ENCODE measurements at places on chromosomes 1 and 21.

DNA sequence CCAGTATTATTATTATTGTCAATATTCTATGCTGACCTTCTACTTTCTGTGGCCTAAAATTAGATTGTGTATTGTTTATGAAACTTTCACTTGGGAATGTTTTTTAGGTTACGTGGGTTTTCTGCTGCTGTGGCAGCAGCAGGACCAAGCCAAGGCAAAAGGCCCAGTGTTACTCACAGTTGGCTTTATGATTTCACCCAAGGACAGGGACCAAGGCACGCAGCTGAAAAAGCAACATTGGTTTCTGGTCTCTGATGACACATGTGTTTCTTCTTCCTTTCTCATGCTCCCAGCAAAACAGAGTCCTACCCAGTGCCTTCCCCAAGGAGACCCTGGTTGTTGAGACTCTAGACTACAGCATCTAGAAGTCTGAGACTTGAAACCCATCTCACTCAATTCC, 413.7 kb downstream of the SETD4 start:
- DNase-seq, result no peak

DNA sequence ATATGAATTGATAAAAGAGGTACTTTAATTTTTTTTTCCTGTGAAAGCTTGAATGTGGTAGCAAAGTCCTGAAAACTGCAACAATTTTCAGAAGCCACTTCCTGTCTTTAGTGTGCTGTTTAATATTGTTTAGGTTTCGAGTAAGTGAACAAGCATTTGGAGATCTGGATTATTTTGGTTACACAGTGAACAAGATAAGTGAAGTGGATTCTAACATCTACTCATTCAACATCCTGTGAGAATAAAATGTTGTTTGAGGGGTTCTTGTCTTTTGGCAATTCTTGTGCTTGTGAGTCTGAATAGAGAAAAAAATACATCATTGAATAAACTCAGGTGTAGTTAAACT, 35.2 kb upstream of the PLA2G4A start:
- DNase-seq, result no peak

GRCh38 chr1:32934535-32934934, 30.1 kb downstream of the RNF19B start:
- no peak for DNase-seq

GRCh38 chr1:167373398-167373797, 144.9 kb downstream of the CD247 start:
- no peak for DNase-seq

DNA sequence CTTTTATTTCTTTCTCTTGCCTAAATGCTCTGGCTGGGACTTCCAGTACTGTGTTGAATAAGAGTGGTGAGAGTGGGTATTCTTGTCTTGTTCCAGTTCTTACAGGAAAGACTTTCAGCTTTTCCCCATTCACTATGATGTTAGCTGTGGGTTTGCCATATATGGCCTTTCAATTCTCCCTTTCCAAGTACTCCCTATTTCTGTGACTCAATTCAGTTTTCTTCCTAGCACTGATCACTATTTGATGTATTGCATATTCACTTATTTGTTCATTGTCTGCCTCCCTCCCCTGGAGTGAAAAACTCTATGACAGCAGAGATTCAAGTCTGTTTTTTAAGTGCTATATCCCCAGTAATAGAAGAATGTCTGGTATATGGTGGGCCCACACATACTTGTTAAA, 618.2 kb upstream of the CAMK1G start:
- no peak for DNase-seq

DNA sequence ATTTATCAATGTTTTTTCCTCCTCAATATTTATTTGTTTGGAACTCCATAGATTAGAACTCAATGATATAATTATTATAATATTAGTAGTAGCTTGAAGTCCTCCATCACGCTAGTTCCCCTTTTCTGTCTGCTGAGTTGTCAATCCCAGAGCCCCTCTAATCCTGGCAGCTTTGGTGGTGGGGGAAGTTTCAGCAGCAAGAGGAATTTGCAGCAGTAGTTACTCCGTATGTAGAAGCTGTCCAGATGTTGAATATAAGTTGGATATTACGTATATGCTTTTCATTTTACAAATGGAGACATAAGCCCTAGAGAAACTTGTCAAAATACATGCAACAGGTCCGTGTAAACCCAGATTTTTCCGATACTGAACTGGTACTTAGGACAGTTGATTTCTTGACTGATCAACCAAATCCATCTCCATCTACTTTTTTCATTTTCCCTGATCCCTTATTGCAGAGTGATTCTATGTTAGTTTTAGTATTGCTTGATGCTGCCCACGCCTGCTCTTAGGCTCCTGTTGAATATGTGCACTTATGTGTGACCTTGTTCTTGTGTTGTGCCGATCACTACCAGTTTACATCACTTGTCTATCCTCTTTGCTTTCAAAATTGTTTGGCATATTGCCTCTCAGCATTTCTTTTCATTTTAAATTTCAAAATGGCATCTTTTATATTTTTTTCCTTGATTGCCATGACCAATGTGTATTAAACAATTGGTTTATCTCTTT, 28.1 kb downstream of the SMAP2 start:
- DNase-seq, result no peak

DNA sequence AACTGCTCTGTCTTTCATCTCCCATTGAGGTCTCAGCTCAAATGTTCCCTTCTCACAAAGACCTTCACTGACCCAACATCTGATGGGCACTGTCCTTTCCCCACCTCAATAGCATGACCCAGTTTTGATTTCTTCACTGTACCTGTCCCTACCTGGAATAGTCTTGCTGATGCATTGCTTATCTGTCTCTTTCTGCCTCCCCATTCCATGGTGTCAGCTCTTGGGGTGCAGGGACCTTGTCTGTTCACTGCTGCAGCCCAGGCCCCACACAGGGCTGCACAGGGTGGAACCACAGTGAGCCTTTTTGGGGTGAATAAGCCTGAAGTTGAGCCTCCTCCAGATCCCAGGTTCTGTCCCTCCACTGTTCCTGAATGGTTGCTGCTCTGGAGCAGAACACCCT, 414.9 kb downstream of the PTPRU start:
- DNase-seq, result no peak

DNA sequence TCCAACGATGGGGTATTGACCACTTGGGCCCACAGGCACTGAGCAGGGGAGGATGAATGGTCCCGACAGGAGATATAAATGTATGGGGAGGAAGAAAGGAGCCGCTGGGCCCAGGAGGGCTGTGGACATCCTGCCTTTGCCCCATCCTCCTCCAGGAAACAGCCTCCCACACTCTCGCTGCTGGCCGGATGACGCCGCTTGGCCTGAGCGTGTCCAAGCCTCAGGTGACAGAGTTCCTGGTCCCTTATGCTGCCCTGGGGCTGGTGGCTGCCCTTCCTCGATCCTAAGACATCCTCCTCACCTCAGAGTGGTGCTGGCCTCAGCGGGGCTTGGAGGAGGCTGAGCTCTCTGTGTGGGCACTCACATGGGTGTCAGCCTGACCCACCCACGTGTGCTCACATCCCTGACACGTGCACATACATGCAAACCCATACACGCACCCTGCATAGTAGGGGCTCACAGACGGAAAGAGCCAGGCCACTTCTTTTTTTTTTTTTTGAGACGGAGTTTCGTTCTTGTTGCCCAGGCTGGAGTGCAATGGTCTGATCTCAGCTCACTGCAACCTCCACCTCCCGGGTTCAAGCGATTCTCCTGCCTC, 5.9 kb upstream of the SERINC2 start:
- no peak for DNase-seq

DNA sequence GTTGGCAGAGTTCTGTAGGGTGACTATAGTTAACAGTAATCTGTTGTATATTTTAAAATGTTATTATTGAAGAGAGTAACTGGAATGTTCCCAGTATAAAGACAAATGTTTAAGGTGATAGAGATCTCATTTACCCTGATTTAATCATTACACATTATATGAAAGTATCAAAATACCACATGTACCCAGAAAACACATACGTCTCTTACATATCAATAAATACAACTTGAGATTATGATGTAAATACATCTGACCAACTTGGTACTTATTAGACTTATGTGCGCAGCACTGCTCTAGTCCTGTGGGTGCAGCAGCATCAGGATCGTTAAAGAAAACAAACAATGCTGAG, 670 bp upstream of the PARK7 start:
- no peak for DNase-seq

GRCh38 chr1:36796733-36797132, 237.6 kb downstream of the GRIK3 start:
- DNase-seq, result no peak

DNA sequence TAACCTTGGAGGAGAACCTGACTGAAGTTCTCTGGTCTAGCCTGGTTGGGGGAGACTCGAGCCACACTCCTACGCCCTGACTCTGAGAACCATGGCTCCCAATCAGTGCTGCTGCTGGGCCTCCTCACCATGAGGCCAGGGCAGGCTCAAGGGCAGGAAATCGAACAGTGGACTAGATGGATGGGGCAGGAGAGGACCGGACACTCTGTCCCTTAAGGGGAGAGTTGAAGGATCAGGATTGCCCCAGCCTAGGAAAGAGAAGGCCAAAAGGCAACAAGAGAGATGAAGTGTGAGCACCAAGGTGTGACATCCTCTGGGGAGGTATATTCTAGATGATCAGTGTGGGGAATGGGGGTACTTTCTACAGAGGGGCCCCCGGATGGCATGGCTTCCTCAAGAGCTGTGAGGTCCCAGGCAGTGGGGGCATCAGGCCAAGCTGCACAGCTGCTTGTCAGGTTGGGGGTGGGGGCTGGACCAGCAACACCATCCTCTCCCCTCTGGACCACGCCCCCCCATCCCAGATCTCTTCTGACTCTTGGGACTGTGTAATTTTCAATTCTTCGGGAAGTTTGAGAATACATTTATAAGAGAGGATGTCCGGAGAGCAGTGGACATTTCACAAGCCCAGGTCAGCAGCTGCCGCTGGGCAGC, 34.0 kb downstream of the MX1 start:
- peak; percentile 12 for DNase-seq

DNA sequence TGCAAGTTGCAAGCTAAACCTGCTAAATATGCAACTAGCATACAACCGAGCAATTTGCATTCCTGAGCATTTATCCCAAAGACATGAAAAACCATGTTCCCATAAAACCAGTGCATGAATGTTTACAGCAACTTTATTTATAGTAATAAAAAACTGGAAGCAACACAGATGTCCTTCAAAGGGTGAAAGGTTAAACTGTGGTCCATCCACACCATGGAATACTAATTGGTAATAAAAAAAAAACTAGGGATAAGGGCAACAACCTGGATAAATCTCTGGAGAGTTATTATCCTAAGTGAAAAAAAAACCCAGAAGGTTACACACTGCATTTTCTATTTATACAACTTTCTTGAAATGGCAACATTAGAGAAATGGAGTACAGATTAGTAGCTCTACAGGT, 474.1 kb downstream of the SMYD3 start:
- no peak for DNase-seq

DNA sequence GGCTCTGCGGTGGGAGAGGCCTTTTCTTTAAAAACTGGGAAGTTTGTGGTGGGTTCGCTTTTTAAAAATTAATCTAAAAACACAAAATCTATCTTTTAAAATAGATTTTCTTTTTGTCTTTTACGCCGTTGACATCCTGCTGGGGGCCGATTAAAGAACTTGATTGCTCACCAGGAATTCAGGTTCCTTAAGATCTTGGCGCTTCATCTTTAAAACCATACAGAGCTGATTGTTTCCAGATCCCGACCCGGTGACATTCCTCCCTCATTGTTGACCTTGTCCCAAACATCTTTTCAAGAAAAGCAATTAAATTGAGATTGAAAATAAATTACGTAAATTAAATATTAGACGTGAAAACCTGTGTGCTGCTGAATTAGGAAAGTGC, 546 bp upstream of the ZNF697 start:
- DNase-seq, result no peak

- DNase-seq, result no peak
These were observed 20.2 kb upstream of the KCNAB2 start for GRCh38 chr1:6025269-6026094.

DNA sequence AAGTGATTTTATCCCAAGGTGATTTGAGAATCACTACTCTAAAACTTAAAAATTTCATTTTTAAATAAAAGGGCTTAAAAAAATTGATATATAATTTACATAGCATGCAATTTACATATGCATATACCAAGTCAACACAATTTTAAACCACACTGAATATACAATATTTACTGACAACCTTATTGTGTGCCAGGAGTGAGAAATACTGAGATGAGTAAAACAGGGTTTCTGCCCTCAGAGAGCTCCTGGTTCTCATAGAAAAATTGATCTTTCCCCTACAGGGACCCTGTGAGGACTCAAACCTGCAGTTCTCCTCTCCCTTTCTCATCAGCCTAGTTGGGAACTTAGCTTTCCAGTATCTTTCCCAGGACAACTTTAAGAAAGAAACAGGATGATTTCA, 27.0 kb downstream of the PLPP3 start:
- DNase-seq, result no peak

DNA sequence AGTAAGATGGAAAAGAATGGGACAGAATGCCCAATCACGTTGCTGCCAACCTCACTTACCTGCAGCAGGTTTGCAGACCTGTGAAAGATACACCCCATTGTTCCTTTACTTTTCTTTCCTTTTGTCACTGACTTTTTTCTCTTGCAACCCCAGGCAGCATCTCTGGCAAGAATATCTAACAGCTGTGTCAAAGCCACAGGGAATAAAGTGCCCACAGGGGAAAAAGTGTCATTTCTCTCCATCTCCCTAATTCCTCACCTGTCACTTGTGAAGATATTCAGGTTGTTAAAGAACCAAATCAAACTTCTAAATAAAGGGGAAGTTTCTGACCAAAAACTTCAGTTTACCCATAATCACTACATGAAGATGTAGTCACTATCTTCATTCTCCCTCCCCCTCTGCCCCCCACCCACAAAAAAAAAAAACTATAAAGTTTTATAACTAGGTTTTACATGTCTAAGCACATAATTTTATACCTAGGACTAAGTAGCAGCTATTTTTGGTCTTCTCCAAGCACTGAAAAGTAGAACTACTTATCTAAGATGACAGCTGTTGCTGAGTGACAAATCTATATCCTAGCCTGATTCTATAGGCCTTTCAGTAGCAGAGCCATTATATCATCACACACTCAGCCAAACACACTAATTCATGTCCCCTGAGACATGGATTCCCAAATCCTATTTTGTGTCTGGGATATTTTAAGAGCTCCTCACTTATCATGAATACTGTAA, 54.9 kb downstream of the TBX15 start:
- DNase-seq, result no peak

- DNase-seq, result no peak
These were observed 239.7 kb downstream of the S1PR1 start for GRCh38 chr1:101476541-101476940.

DNA sequence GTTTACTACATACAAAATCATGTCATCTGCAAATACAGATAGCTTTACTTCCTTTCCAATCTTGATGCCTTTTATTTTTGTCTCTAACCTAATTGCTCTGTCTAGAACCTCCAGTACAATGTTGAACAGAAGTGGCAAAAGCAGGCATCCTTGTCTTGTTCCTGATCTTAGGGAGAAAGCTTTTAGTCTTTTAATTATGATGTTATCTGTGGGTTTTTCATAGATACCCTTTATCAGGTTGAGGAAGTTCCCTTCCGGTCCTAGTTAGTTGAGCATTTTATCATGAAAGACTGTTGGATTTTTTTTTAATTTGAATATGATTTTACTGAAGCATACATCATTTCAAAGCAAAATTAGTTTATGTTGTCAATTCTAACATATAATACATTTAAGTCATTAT, 45.7 kb upstream of the DISC1 start:
- DNase-seq, result no peak

- DNase-seq, result no peak
These were observed 76.2 kb downstream of the DISC1 start for GRCh38 chr1:231702804-231703203.

- DNase-seq, result no peak
These were observed 11.9 kb downstream of the ECE1 start for GRCh38 chr1:21278208-21278859.

GRCh38 chr1:110430366-110430765, 20.6 kb upstream of the PROK1 start:
- DNase-seq, result no peak

GRCh38 chr1:81670286-81670685, 130.4 kb upstream of the ADGRL2 start:
- no peak for DNase-seq

Data from stimulated activated CD8-positive, alpha-beta memory T cell treated with anti-CD3 and anti-CD28 coated beads, Interleukin-4, amount 100 ng/mL, for 1 hour (primary cell).